Type B pancreatic cell (in vitro differentiated cells): ENCODE measurements at places on chromosomes 11 and 22. TPM values are rescaled to one million over a fixed set of nuclear protein-coding genes. Genes with fewer than 3 reads are reported as not detected.

DNA sequence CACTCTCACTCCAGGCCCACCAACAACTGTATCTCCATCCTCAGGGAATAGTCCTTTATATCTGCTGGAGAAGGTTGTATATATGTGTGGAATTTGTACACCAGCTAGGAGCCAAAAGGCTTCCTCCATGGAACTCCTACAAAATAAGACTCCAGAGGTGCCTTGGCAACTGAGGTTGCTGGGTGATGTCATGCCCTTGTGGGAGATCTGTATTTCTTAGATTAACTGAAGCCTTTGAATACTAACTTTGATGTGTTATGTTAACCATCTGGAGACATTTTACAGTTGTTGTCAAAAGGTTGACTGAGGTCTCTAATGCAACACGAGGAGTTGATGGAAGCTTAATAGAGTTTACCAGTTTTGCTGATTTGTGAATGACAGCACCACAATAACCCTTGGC lies 139.5 kb upstream of the TTC12 start:
- no peak for DNase-seq

DNA sequence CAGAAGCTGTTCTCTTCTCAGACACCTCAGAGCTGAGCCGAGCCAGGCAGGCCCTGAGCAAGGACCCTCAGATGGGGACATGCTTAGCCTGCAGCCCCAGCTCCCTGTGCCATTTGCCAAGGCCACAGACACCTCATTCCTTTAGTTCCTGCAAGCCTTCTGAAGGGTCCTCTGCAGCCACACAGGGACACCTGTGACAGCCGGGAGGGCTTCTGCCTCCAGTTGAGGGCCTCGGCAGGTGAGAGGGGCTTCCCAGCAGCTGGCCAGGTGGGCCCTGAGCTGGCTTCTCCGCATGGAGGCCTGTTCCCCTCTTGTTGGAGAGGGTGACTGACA lies 18.2 kb downstream of the INCENP start:
- peak; percentile 59 for DNase-seq

- no peak for DNase-seq
These were observed 15.1 kb downstream of the FXYD6 start for GRCh38 chr11:117861151-117862018.

GRCh38 chr22:23218867-23219251 lies 38.5 kb downstream of the BCR start:
- DNase-seq, result no peak

DNA sequence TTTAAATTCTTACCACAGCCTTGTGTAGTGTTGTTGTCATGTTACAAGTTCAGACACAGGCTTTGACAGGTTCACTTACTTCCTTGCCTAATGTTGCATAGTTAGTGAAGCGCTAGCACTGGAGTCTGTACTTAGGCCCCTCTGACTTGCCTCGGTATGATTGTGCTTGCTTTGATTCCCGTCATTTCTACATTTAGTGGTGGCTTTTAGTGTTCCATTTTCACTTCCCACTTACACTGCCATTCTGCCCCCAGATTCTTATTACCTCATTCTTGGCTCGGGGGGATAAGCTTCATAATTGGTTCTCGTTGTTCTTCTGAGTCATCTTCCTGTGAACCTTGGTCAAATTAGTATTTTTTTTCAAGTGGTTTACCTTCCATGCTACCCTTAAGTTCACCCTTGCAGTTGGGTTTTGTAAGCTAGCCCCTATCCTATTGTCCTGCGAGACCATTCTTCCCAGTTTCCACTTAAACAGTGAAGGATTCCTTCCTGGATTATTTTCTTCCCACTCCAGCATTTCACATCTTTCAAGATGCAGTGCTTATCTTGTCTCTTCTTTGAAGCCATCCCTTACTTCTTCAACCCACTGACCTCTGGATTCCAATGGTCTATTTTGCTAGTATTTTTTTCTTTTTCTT lies 68.7 kb downstream of the DDX10 start:
- DNase-seq, result no peak

DNA sequence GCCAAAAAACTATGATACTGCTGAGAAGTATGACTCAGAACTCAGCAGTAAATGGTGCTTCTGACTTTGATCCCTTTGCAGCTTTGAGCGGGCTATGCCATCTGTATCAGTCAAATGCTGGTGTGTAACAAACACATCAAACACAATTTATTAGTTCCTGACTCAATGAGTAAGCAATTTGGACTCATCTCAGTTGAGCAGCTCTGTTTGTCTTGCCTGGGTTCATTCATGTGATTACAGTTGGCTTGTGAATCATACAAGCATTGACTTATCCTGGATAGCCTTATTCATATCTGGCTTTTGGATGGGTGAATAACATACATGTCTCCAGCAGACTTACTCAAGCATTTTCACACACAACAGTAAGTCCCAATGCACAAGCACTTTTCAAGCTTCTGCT lies 858.8 kb downstream of the METTL15 start:
- no peak for DNase-seq

GRCh38 chr11:22685111-22685510 lies 18.7 kb downstream of the GAS2 start:
- no peak for DNase-seq

GRCh38 chr11:115803073-115803740 lies 299.0 kb upstream of the CADM1 start:
- no peak for DNase-seq

DNA sequence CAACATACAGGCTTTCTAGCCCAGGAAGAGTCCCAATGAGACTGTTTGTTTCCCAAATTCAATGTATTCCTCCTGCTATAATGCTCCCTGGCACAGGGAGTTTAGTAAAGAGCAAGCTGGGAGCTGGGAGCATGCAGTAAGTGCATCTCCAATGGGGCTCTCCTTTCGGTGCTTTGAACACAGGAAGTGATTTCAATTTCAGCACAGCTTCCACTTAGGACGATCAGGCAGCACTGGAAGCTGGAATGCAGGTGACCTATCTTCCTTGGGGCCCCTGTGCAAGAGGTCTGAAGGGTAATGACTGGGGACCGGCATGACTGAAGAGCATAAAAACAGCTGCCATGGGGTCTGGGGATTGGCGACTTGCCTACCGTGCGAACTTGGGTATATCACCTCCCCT lies 76.0 kb downstream of the LARGE1 start:
- no peak for DNase-seq

Gene FOLH1
- 2.9 TPM in 1 of 2 replicates, not detected in the other for total RNA-seq

Gene SYTL2
- 30.6 and 42.4 TPM in 2 replicates for total RNA-seq

Gene OPCML
- total RNA-seq, result 0.79 and 4.6 TPM in 2 replicates
